ENCODE measurements at places on chromosomes 6 and 20.
A peak's percentile ranks its signal among the peaks of the same experiment; 100 is the strongest.

GRCh38 chr20:56986931-56987720 lies 279.3 kb downstream of the BMP7 start:
- DNase-seq: no peak

GRCh38 chr6:160420969-160421556 lies 72.9 kb downstream of the SLC22A3 start:
- DNase-seq: no peak

DNA sequence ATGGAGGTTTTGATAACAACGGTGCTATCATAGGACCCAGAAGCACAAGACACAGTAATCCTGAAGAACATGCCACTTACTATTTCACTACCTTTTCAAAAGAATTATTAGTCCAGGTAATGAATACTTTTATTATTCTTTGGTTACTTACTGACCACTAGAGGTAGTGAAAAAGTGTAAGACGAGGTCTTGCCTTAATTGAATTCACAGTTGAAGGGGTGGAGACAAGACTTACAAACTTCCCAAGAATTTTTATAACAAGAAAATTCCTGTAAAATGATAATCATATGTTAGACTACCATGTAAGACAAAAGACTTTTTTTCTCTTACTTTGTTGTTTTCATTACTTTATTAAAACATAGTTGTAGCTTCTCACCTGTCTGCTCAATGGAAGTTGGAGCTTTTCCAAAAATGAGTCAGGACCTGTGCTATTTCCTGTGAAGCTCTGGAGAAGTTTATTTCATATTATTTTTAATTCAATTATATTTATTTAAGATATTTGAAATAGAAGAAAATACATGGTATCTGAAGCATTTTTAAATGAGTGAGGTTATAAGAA lies 52.4 kb downstream of the DOP1A start:
- DNase-seq: no peak

DNA sequence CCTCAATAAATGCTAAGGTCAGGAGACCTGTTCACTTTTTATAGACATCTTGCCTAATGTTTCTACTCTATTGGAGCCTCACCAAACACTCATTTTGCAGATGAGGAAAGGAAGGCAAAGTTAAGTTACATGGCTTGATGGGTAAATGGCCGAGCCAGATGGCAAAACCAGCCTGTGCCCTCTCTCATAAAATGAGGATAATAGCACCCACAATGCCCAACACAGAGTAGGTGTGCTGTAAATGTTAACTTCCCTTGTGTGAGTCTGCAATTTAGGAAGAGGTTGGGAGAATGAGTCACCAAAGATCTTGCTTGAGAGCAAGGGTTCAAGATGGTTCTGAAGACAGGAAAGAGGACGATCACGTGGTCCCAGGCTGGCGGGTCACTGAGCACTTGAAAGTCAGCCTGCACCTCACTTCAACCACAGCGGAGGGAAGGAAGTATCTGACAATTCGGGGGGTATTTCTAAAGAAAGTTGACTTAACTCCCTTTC lies 3.3 kb downstream of the KCNK5 start:
- peak; percentile 61 for DNase-seq

GRCh38 chr20:39874049-39874893 lies 814.8 kb downstream of the MAFB start:
- DNase-seq: peak; percentile 59

GRCh38 chr6:31621991-31622390 lies 1.5 kb downstream of the PRRC2A start:
- DNase-seq: no peak

DNA sequence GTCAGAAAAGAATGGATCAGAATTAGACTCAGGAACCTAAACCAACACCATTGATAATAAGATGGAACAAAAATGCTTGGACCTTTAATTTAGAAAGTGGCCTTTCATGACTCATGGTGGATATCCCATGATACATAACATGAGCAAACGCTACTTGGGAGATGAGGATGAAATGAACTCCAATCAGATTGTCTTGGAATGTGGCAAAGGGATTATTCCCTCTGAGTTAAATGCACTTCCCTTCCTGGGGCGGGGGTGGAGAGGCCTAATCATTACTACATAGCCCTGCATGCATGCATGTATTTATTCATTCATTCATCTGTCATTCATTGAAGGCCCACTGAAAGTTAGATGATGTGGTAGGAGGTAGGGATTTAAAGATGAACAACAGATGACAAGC lies 174.0 kb downstream of the AIG1 start:
- no peak for DNase-seq

DNA sequence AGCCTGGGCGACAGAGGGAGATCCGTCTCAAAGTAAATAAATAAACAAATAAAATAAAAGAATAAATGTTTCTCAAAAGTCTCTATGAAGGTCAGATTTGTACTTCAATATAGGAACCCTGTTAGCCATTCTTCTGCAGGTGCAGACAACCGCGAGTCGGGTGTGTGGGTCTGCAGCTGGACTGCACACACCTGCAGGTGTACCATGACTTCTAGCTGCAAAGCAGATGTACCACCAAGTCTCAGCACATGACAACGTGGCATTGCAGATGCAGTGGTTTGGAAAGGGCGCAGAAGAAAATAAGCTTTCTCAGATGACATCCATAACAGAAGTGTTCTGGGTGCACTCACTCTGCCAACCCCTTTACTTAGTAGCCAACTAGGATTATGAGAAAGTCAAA lies 239.7 kb downstream of the ATXN1 start:
- DNase-seq: no peak

DNA sequence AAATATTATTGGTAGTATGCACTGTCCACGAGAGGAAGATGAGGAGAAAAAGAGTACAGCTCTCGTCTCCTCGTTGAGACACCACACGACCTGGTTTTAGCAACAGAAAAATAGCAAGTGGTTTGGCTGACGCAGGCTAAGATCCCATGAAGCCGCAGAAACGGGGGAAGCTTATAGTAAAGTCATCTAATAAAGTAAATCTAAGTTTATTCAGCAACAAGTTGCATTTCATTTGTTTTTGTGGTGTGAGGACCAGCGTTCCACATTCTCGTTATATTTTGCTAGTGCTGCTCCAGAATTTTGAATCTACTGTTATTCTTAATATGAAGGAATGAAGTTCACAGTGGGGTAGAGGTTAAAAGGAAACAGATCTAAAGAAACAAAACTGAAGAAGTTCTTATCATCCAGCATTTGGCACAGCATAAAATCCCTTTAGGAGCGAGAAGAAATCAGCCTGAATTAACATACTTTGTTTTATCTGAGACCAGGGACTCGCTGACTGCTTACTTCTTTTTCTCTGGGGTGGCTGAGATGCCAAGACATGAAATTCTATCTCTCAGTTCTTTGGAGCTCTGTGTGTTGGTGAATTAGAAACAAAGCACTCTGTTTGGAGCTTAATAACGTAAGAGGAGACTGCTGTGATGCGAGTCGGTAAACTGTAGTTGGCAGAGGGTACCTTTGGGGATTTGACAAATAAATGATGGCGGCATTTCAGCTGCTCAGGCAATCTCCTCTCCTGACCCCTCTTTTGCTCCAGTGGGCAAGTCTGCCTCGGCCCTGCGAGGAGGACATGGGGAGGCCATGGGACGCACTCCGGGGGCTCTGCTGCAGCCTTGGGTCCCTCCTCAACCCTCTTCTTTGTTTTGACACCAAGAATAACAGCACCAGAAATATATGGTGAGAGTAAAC lies 24.9 kb upstream of the IRF4 start:
- DNase-seq: no peak

DNA sequence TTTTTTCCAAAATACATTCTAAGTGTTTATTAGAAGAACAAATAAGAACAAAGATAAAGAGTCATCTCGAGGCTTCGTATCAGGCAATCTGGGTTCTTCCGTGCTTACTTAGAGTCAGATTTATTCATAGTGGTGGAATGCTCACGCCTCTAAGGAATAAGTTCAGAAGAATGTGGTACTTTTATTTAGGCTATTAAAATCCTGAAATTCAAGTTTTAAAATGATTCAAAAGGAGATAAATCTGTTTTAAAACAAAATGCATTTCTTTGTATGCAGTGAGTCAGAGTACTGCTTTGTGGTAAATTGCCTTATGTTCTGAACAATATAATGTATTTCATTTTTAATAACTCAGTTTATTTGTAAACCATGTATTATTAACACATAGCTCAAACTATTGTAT lies 89.1 kb downstream of the FUT9 start:
- DNase-seq: no peak

GRCh38 chr6:82843291-82843885 lies 222.3 kb downstream of the UBE3D start:
- no peak for DNase-seq

GRCh38 chr20:49914310-49915117 lies 815 bp downstream of the SPATA2 start:
- no peak for DNase-seq

- peak; percentile 77 for DNase-seq
Measured at GRCh38 chr20:43751167-43752050, 24.6 kb upstream of the GTSF1L start.

DNA sequence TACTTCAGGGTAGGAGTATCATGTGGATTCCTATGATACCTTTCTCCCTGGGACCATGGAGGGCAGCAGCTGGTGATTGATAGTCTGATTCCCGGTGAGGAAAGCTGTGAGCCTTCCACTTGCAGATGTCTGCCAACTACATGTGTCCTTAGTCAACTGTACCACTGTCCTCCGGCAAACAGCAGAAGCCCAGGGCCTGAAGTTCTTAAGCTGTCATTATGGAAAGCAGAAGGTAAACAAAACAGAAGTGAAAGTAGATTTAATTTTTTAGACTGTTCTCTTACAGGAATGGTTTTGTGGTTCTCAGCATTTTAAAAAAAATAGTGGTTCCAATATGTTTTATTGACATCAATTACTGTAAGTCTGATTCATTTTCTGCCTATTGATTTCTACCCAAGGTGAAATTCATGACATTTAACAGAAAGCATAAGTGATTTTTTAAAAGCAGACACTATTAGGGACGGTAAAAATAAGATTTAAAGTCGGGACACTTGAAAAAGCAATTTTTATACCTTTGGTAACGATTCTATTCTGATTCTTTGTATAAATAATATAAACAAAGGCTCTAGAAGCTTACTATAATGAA lies 36.6 kb downstream of the PTPN1 start:
- peak; percentile 40 for DNase-seq

DNA sequence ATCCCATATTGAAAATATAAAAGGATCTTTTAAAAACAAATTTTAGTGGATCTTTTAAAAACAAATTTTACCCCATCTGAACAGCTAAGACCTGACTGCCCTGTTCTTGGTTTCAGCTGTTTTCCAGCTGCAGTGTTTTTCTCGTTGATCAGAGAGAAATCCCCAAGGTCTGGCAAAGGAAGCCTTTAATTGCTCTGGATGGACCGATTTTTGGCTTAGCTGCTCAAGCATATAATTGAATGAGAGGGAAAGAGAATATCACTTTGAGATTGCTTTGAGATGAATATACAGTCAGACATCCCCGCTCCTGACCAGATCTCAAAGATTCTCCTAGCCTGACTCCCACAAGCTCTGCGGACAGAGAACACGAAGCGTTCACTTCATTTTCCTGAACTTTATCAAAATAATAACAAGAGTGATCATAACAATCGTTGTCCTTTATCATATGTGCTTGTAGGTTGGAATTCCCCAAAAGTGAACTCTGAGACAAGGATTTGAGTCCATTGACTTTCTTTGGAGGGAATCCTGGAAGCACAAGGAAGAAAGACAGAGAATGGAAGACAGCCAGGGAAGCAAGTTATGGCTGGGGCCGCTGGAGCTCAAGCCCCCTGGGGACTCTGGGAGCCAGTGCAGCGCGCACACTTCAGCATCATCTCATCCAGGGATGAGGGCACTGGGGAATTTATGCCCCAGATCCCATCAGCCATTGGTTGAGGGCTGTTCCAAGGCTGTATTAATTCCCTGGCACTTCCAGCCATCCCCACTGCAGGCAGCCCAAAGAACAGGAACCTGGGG lies 101.3 kb downstream of the SNX5 start:
- no peak for DNase-seq

DNA sequence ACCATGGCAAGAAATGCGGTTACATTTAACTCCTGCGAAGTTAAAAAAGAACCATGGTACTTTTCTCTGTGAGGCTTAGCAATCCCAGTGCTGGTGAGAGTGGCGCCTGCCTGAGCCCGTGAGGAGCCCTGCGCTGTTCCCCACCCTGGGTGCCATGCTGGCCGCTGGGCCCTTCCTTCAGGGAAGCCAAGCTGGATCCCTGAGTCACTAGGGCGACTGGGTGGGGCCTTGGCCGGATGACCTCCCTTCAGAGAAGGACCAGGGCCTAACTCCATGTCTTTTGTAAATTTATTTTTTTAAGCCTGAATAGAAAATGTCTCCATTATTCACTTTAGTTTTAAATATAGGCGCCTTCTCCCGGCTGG lies 209.1 kb downstream of the ERMARD start:
- no peak for DNase-seq

GRCh38 chr6:114087496-114087895 lies 116.5 kb upstream of the HDAC2 start:
- no peak for DNase-seq

- DNase-seq: no peak
Measured at GRCh38 chr6:124517339-124517738, 444.9 kb upstream of the RNF217 start.

- DNase-seq: no peak
Measured at GRCh38 chr6:132812756-132813172, 1.6 kb upstream of the RPS12 start.

DNA sequence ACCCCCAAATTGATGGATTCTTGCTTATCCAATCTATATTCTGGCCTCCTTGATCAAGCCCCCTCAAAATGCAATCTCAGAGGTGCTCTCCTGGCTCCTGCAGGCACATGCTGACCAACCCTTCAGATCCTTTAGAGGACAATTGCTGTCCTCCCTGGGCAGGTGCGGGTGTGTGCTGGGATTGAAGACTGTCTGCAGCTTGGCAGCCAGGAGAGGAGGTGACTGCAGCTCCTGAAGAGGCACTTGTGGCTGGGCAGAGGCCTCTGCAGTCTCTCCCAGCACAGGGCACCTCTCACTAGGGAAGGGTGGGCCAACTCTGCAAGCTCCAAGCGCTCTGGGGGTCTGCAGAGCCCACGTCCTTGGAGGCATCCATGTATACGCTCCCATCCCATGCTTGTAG lies 28.5 kb downstream of the SUMO4 start:
- no peak for DNase-seq

DNA sequence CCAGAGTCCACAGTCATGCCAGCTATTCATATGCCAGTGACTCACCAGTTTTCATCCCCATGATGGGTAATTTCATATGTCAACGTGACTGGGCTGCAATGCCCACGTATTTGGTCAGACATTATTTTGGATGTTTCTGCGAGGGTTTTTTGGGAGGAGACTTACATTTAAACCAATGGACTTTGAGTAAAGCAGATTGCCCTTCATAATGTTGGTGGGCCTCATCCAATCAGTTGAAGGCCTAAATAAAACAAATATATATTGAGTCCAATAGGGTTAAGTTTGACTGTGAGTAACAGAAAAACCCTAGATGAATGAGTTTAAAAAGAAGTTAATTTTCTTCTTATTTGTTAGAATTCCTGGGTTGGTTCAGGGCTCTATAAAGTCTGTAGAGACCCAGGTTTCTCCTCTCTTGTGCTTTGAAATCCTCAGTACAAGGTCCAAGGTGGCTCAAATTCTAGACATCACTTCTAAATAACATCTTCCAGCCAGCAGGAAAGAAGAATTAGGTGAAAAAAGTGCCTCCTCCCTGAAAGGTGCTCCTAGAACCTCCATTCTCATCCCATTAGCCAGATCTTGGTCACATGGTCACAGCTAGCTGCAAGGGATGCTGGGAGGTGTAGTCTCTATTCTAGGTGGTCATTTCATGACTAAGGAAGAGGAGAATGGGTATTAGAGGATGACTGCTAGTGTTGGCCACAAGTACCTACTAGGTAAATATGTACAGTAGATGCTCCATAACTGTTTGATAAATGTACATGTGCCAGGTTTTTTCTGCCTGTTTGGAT lies 16.7 kb upstream of the NEDD9 start:
- DNase-seq: no peak
